ENCODE measurements at places on chromosomes 16 and 17. TPM values are rescaled to one million over a fixed set of nuclear protein-coding genes. Genes with fewer than 3 reads are reported as not detected.

TMEM204 gene
- total RNA-seq, result 5.0 TPM

CD300LB gene
- total RNA-seq, result not detected

PCGF2 gene
- total RNA-seq, result 4.8 TPM

TPSB2 gene
- total RNA-seq, result not detected

RHBDF1 gene
- total RNA-seq, result 66.8 TPM

FN3K gene
- 0.74 TPM for total RNA-seq

KDM6B gene
- total RNA-seq, result 32.1 TPM

FADS6 gene
- total RNA-seq, result not detected

INCA1 gene
- not detected for total RNA-seq

SLC6A4 gene
- total RNA-seq, result 23.8 TPM

LRRC45 gene
- 22.0 TPM for total RNA-seq

STH gene
- not detected for total RNA-seq

SLC5A10 gene
- total RNA-seq, result not detected

HS3ST3B1 gene
- total RNA-seq, result 2.3 TPM

C16orf92 gene
- not detected for total RNA-seq

KRT16 gene
- 2.0 TPM for total RNA-seq

KRT12 gene
- not detected for total RNA-seq

HSF4 gene
- 6.4 TPM for total RNA-seq

CDH13 gene
- 58.0 TPM for total RNA-seq

C16orf82 gene
- not detected for total RNA-seq

CD300A gene
- total RNA-seq, result not detected

TMIGD1 gene
- not detected for total RNA-seq

Measured in fibroblast of the aortic adventitia (primary cell).